ENCODE measurements at places on chromosomes 2 and 18.

GRCh38 chr2:104793966-104794365 is 59.9 kb upstream of the POU3F3 start:
- DNase-seq, result no peak

GRCh38 chr18:26424428-26425147 is 123.8 kb downstream of the KCTD1 start:
- DNase-seq, result no peak

DNA sequence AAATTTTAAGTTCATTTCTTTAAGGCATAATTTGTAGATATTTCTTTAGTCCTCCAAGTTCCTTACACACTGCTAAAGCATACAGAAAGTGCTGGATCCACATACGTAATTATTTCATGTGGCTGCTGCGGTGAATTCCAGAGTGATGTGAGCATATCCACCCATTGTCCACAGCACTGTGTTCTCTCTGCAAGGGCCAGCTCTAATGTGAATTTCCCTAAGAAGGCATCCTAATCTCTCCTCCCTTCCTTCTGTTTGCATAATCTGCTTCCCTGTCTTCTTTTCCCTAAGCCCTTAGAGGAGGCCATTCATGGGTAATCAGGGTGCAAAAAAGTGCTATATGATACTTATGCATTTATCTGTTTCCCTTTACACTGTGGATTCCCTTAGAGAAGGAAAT is 57.2 kb downstream of the COBLL1 start:
- DNase-seq, result no peak

GRCh38 chr18:32583431-32583830 is 112.7 kb upstream of the GAREM1 start:
- no peak for DNase-seq

- no peak for DNase-seq
Observed at GRCh38 chr2:227684258-227684657, 17.7 kb downstream of the SCYGR5 start.

- DNase-seq, result no peak
Observed at GRCh38 chr2:149690825-149691224, 103.2 kb upstream of the MMADHC start.

GRCh38 chr2:240373289-240373885 is 62.1 kb upstream of the GPC1 start:
- no peak for DNase-seq

GRCh38 chr2:220847589-220847988 is 724.5 kb downstream of the EPHA4 start:
- no peak for DNase-seq

- DNase-seq, result no peak
Observed at GRCh38 chr2:126329173-126329572, 326.8 kb upstream of the GYPC start.

GRCh38 chr2:186891185-186891621 is 42.2 kb upstream of the ZSWIM2 start:
- no peak for DNase-seq

- DNase-seq, result no peak
Observed at GRCh38 chr18:11985586-11985985, 4.3 kb downstream of the IMPA2 start.

DNA sequence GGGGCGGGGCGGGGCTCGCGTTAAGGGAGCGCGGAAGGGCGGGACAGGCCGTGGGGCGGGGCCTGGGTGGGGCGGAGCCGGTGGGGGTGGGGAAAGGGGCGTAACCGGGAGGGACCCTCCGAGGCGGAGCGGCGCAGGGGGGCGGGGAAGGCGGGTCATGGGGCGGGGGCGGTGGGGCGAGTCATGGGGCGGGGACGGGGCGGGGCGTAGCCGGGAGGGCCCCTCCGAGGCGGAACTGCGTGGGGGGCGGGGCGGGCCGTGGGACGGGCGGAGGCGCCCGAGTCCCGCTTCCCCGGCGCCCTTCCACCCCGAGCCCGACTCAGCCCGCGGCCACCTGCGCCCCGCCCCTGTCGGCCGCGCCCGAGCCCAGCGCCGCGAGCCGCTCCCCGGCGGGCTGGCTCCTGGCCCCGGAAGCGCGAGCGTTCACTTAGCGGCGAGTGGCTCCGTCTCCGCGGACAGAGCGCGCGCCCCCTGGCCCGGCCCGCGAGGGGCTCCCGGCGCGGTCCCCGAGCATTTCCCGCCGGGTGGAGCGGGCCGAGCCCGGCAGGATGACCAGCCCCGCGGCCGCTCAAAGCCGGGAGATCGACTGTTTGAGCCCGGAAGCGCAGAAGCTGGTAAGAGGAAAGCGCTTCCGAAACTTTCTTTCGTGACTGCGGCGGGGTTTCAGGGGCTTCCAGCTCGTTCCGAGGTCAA is 64.7 kb downstream of the LRRFIP1 start:
- DNase-seq, result peak; percentile 93

- no peak for DNase-seq
Observed at GRCh38 chr2:107362993-107363392, 463.7 kb upstream of the RGPD4 start.

GRCh38 chr18:49876536-49876935 is 63.2 kb upstream of the ACAA2 start:
- DNase-seq, result no peak

GRCh38 chr2:70484086-70484485 is 69.5 kb downstream of the TGFA start:
- DNase-seq, result no peak

DNA sequence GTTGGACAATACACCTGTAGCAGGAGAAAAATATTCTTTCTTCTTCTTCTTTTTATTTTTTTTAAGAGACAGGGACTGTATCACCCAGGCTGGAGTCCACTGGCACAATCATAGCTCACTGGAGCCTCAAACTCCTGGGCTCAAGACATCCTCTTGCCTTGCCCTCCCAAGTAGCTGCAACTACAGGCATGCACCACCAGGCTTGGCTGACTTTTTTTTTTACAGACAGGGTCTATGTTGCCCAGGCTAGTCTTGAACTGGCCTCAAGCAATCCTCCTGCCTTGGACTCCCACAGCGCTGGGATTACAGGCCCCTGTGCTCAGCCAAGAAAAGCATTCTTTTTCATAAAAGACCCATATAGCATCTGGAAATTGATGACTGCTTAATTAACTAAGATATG is 17.1 kb upstream of the ARHGAP28 start:
- DNase-seq, result no peak

- DNase-seq, result no peak
Observed at GRCh38 chr18:37662099-37662498, 96.5 kb upstream of the CELF4 start.

DNA sequence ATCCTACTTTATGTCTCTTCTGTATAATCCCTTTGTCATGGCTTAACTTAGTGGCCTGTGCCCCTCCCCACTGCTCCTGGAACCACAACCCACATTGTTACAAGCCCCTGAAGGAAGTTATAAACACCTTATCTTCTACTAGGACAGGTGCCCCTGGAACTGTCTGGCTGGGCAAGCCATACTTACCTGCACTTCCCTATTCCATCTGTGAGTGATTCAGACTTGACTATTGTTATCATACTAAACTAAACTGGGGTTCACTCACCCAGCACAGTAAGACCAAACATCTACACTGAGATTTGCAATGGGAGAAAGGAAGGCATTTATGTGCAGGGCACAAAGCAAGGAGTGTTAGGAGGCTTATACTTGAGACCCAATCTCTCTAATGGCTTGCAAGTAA is 3.7 kb upstream of the UGT1A6 start:
- no peak for DNase-seq

- no peak for DNase-seq
Observed at GRCh38 chr18:55265984-55266383, 306.7 kb upstream of the CCDC68 start.

DNA sequence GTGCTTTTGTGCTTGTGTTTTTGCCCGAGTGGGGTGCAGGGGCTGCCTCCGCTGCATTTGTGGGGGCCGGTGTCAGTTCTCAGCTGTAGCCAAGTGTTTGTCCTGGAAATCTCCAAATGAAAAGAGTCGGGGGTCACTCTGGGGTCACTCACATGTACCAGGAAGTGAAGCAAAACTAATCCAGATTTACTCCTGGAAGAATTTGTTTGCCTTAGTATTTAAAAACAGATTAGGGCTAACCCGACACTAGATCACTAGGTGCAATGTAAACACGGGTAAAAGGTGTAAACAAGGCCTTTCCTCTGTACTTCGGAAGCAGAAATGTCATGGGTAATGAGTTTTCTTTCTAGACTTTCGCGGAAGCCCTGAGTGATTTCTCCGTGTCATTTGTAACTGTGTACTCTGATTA is 50.3 kb downstream of the GBX2 start:
- no peak for DNase-seq

DNA sequence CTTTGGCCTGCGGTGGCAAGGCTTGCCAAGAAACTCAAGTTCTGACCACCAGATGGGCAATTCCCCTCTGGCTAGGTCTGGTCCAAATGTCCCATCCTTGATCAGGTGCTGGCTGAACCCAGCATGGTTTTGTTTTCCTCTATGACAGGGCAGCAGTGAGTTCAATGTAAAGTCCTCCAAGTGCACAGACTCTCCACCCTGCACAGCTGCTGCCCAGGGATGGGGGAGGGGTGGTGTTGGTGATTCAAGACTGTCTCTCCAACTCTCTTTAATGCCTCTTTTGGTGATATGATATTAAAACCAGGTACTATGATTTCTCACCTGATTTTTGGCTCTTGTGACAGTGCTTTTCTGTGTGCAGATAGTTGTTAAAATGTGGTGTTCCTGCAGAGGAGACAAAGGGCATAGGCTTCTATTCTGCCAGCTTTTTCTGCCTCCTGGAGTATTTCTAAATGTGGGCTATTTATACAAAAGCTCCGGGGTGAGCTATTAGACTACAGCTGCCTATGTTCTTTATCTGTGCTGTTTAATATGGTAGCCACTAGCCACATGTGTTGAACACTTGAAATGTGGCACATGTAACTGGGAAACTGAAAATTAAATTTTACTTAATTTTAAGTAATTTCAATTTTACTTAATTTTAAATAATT is 64.0 kb upstream of the STK39 start:
- no peak for DNase-seq

GRCh38 chr2:64565949-64566710 is 42.0 kb downstream of the AFTPH start:
- DNase-seq, result no peak

Measured in DND-41 (cell line).